Kidney (tissue), 22 donors: ENCODE measurements at places on chromosomes 7 and 10.
A peak's percentile ranks its signal among the peaks of the same experiment; 100 is the strongest.

GRCh38 chr10:86666538-86666937 lies 1.8 kb upstream of the LDB3 start:
- H3K27ac ChIP-seq = no peak overlapping the region
- no peaks in the 10 kb centered on the region for H3K27me3 ChIP-seq
- no peak for DNase-seq
- H3K36me3 ChIP-seq = no peaks in the 10 kb centered on the region

DNA sequence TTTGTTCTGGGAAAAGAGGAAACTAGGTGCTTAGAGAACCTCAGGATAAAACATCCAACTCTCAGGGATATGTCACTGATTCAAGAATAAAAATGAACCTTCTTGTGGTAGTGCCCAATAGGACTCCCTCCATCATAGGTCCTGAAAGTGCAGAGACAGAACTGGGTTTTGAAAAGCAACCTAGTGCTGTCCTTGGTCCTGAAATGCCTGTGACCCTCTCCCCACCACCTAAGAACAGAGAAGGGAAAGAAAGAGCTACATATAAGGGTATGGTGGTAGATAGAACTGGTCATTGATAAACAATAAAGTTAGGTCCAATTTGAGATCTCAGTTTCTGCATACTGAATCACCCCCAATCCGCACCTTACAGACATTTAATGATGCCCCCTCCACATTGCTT lies 953.3 kb downstream of the XPNPEP1 start:
- no peak for DNase-seq
- no peak overlapping the region for H3K4me3 ChIP-seq
- H3K27ac ChIP-seq = no peak overlapping the region
- H3K36me3 ChIP-seq = no peaks in the 10 kb centered on the region
- no peaks in the 10 kb centered on the region for H3K27me3 ChIP-seq

- H3K4me3 ChIP-seq = no peak overlapping the region
- no peaks in the 10 kb centered on the region for H3K4me1 ChIP-seq
- H3K36me3 ChIP-seq = no peaks in the 10 kb centered on the region
- DNase-seq = no peak
- H3K27ac ChIP-seq = no peak overlapping the region
Observed at GRCh38 chr10:9147475-9147874, 1093.0 kb downstream of the GATA3 start.

DNA sequence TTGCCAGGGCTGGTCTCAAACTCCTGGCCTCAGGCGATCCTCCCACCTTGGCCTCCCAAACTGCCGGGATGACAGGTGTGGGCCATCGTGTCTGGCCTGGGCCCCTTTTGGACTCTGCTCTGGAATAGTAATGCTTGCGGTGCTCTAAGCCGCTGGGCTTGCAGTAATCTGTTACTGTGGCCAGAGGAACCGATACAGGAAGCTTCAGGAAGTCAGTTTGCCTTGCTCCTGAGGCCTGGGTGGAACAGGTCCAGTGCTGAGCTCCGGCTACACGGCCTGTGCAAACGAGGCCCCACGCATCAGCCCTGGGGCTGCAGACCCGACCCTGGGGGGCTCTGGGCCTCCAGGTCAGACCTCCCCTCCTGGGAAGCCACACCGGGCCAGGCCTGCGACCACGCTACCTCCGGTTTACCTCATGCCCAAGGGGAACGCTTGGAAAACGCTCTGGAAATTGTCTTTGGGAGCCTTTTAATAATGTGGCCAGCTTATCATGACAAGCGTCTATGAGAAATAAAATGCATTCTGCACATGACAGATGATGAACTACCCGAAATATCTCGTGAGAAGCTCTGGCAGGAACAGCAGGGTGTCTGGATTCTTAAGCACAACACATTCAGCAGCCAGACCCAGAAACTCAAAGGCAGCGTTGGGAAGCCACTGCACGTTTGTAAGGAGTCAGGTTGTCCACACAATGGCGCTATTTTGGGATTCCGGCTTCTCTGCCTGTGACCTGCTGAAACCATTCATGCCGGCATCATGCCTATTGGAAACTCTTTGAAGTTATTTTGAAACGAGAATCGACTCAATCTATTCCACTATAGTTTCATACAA lies 10.1 kb upstream of the ADAP1 start:
- no peak overlapping the region for H3K4me3 ChIP-seq
- no peaks in the 10 kb centered on the region for H3K36me3 ChIP-seq
- H3K27me3 ChIP-seq = no peaks in the 10 kb centered on the region
- DNase-seq = no peak

DNA sequence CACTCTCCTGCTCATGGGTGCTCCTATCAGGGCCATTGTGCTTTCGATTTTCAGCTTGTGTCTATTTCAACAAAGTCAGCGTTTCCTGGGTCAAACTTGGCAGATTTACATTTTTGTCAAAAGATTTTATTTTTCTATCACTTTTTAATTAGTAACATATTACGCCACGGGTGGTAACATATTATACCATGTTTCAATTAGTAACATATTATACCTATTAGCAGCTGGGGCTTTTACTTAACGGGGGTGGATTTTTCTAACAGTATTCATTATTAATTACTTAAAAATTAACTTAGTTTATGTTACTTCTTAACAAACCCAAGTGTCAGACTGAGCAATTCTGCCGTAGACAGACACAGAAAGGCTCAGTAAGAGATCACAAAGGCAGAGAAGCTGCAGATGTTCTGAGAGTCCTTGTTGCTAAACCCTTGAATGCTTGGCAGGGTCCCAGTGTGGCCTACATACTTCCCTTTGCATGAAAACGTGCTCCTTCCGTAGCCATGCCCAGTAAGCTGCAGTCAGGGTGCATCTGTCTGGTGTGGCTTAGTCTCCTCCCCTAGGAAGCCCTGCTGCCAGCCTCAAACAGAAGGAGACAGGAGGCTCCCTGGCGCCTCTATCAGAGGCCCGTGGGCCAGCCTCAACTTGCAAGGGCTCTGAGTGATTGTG lies 263.1 kb upstream of the CXCL12 start:
- no peaks in the 10 kb centered on the region for H3K4me1 ChIP-seq
- no peaks in the 10 kb centered on the region for H3K36me3 ChIP-seq
- peak; percentile 64 for DNase-seq

DNA sequence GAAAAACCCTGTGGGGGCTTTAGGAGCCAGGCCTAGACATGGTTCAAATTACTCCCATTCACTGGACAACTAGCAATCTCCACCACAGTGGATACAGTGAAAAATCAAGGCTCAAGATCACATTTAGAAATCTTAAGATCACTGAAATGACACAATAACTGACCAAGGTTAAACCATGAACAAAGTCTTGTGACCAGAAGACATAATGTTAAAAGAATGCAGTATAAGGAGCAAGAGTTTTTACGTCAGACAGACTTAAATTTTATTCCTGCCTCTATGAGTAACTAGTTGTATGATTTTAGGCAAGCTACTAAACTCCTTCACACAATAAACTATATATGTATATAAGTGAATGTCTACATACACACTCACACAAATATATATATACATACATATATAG lies 68.5 kb downstream of the MICU1 start:
- H3K36me3 ChIP-seq = peaks cover 2% of the 10 kb centered on the region
- no peak overlapping the region for H3K4me3 ChIP-seq
- H3K27ac ChIP-seq = no peak overlapping the region
- H3K4me1 ChIP-seq = no peaks in the 10 kb centered on the region

- no peaks in the 10 kb centered on the region for H3K4me1 ChIP-seq
- H3K36me3 ChIP-seq = no peaks in the 10 kb centered on the region
- no peaks in the 10 kb centered on the region for H3K27me3 ChIP-seq
- no peak for DNase-seq
Observed at GRCh38 chr7:21966271-21966670, 20.6 kb upstream of the CDCA7L start.

DNA sequence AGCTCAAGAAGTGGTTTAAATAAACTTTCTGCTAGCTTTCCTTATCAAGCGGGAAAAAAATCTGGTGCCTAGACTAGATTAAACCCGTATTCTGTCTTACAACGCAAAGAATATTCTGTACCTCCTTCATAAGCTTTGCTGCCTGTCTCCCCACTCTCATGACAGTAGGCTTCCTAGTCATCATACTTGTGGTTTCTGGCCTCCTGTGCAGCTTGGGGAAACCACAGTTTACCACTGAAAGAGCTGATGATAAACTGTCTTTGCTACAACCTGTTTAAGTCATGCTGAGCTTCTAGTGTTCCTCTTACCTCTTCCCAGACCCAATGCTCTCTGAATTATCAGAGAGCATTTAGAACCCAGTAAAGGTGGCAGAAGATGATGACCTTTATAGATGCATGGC lies 55.0 kb downstream of the PODXL start:
- DNase-seq = no peak
- no peak overlapping the region for H3K4me3 ChIP-seq
- no peaks in the 10 kb centered on the region for H3K27me3 ChIP-seq
- H3K27ac ChIP-seq = no peak overlapping the region

DNA sequence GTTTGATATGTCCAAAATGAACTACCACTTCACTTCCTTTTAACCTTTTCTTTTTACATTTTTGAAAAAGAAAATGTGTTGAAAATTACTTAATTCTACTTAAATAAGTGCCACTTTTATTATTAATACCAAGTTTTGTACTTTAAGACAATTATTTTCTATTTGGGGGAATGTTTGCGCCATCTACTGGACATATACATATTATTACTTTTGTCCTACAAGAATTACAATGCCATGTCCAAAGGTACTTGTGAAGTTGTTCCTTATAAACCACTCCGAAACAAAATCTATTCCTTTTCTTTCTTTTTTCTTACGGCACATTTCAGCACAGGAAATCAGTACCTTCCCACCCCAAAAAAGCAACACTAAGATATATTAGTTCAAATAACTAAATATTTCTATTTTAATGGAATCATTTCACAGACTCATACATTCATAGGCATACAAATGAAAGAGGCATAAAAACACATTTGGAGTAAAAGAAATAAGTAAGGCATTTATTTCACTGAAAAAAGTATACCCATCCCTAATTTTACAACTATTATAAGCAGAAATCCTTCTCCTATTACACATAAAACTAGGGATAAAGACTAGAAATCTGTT lies 169.9 kb downstream of the RNF133 start:
- DNase-seq = no peak
- no peaks in the 10 kb centered on the region for H3K27me3 ChIP-seq
- no peak overlapping the region for H3K27ac ChIP-seq
- no peak overlapping the region for H3K4me3 ChIP-seq
- H3K4me1 ChIP-seq = no peaks in the 10 kb centered on the region

GRCh38 chr7:24721481-24722001 lies 35.7 kb downstream of the GSDME start:
- no peak for DNase-seq
- H3K36me3 ChIP-seq = no peaks in the 10 kb centered on the region
- no peaks in the 10 kb centered on the region for H3K27me3 ChIP-seq
- H3K4me1 ChIP-seq = no peaks in the 10 kb centered on the region
- H3K27ac ChIP-seq = no peak overlapping the region

DNA sequence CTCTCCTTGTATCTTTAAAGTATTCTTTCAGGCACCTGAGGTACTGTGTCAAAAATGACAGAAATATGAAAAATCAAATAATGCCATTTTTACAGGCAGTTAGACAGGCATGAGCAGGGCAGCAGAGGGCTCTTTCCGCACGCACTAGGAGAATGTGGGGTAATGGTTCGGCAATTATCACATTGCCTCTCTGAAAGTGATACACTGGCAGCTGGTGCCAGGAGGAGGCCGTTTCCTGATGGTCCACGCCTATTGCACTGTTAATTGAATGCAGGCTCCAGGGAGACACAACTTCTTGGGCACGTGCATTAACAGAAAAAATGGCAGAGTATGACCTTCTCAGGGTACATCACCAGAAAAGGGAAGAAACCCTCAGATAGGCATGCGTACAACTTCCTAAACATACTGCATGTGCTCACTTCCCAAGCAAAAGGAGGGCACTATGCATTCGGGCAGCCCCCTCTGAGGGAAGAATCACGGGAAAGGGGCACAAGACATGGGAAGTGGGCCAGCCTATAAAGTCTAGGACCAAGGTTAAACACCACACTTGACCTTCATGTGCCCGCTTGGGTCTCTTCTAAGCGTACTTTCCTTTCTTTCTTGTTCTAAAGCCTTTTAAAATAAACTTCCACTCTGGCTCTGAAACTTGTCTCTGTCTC lies 161.7 kb downstream of the TNS3 start:
- peaks cover 9% of the 10 kb centered on the region for H3K4me1 ChIP-seq
- DNase-seq = no peak
- peaks cover 15% of the 10 kb centered on the region for H3K36me3 ChIP-seq
- no peak overlapping the region for H3K4me3 ChIP-seq
- H3K27me3 ChIP-seq = no peaks in the 10 kb centered on the region

GRCh38 chr7:15236952-15237351 lies 324.9 kb downstream of the AGMO start:
- H3K4me3 ChIP-seq = no peak overlapping the region
- H3K36me3 ChIP-seq = no peaks in the 10 kb centered on the region
- peak; percentile 43 for DNase-seq
- no peak overlapping the region for H3K27ac ChIP-seq

- H3K4me3 ChIP-seq = peak overlapping the region; percentile 24
- no peak overlapping the region for H3K27ac ChIP-seq
- H3K36me3 ChIP-seq = no peaks in the 10 kb centered on the region
- no peak for DNase-seq
Observed at GRCh38 chr7:79176859-79177477, 276.5 kb downstream of the MAGI2 start.

DNA sequence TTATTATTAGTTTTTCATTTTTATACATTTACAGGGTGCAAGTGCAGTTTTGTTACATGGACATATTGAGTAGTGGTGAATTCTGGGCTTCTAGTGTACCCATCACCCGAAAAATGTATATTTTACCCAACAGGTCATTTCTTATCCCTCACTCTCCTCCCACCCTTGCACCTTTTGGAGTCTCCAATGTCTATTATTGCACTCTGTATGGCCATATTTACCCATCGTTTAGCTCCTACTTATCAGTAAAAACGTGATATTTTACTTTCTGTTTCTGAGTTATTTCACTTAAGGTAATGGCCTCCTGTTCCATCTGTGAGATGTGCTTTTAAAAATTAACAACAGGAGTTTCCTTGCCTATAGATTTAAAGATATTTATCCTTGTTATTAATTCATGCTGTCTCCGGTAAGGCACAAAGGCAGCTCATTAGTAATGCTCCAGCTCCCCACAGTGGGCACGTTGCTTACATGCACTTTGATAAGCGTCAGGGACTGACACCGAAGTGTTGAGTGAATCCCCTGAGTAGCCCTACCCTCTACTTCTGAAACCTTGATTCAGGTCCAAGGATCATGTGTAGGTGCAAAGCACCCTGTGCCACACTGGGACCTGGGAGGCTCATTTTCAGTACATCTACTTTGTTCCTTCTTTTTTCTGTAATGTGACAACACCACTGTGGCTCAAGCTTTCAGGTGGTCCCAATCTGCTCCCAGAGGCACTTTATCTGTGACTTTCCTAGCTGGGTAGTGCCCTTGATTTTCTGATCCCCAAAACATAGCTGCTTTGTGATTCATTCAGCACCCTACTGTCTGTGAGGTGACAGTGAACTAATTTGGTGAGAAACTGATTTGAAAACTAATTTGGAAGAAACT lies 27.3 kb downstream of the HYAL4 start:
- DNase-seq = peak; percentile 36
- H3K4me3 ChIP-seq = peak overlapping the region; percentile 13
- H3K4me1 ChIP-seq = peaks cover 2% of the 10 kb centered on the region
- H3K27ac ChIP-seq = no peak overlapping the region
- no peaks in the 10 kb centered on the region for H3K36me3 ChIP-seq
